ACHN (cell line): ENCODE measurements at places on chromosomes 5 and 9.
A peak's percentile ranks its signal among the peaks of the same experiment; 100 is the strongest.

- no peak for DNase-seq
Measured at GRCh38 chr5:80064124-80064523, 29.0 kb downstream of the THBS4 start.

GRCh38 chr9:31588756-31589155 is 795.7 kb upstream of the ACO1 start:
- no peak for DNase-seq

GRCh38 chr5:1735320-1735970 is 64.2 kb downstream of the MRPL36 start:
- no peak for DNase-seq

DNA sequence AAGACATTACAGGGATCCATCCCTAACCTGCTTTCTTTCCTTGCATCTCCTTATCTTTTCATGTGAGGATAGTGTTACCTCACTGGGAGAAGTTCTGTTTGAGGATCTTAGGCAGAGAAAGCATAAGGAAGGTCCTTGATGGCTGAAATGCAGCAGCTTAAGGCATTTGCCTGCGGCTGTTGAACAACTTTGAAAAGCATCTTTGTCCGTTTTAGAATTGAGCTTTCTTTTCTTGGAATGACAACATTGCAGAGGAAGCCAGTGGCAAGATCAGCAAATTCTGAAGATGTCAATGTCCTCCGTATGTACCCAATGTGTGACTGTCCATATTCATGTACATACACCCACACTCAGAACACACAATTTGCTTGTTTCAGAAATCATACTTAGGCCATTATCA is 436.2 kb downstream of the GABRG2 start:
- DNase-seq = no peak

GRCh38 chr9:79568337-79569101 is 3.2 kb upstream of the TLE4 start:
- DNase-seq = no peak

DNA sequence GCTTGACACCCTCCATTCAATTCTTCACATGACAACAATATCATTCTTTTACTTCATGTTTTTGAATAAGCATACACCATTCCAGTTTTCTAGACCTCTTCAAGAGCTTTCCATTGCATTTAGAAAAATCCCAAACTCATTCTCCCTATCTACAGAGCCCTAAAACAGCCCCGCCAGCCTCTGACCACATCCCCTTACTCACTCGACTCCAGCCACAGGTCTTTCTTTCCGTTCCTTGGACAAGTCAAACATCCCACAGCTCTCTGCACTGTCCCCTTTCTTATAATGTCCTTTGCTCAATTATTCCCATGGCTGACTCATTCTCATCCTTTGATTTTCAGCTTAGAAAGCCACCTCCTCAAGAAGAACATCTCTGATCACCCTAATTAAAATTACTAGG is 38.2 kb downstream of the TTC39B start:
- no peak for DNase-seq

DNA sequence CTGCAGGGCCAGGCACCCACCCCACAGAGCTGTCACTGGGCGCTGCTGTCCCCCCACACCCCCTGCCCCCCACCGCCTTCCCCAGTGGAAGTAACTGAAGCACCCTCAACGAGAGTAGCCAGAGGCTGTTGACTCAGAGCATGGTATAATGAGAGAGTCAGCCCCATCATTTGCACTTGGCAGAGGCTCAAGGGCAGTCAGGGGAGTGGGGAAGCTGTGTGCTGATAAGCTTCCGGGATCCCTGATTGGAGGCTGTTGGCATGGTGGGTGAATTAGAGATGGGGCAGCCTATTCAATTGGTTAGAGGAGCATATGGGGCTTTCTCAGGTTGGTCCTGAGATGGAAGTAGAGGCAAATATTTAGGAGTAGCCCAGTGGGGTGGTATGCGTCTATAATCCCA is 77.1 kb upstream of the GOLM1 start:
- DNase-seq = no peak

- peak; percentile 83 for DNase-seq
Measured at GRCh38 chr5:126624534-126624933, 23.8 kb downstream of the PHAX start.

DNA sequence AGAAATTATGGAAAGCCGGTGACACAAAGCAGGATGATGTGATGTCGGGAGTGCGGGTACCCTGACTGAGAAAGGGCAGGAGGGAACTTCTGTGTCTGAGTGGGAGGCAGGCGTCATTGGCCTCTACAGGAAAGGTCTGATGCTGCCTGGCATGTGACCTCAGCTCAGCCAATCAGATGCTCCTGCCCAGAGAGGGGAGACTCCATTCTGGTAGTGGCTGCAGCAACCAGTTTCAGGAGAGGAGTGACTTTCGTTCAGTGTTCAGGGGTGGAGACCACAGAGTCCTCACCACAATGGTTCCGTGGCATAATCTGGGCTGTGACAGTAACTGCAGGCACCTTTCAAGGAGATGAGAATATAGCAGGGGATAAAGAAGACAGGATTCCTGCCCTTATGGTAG is 6.7 kb upstream of the SFXN1 start:
- no peak for DNase-seq

DNA sequence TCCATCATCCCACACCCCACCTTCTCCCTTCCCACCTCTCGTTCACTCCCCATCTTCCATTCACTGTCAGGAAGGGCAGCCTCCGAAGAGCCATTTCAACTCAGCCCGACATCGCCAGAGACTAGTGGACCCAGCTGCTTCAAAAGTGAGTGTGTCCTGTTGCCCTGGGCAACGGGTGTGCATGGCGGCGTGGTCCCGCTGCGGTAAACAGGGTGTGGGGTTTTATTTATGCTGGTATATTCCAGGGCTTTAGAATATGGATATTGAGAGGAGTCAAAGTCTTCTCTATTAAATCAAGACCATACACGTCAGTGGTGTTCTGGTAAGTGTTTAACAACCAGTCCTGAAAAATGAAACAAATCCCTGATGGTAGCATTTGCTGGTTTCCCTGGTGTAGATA is 274.5 kb downstream of the MAST4 start:
- DNase-seq = no peak

DNA sequence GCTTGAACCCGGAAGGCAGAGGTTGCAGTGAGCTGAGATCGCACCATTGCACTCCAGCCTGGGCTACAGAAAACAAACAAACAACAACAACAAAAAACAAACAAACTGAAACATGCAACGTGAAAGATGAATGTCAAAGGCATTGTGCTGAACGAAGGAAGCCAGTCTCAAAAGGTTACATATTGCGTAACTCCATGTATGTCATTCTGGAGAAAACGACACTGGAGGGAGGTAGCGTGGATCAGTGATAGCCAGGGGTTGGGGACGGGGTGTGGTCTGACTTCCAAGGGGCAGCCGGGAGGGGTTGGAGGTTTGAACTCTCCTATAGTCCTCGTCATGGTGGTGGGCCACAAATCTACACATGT is 12.1 kb upstream of the WDR5 start:
- no peak for DNase-seq

DNA sequence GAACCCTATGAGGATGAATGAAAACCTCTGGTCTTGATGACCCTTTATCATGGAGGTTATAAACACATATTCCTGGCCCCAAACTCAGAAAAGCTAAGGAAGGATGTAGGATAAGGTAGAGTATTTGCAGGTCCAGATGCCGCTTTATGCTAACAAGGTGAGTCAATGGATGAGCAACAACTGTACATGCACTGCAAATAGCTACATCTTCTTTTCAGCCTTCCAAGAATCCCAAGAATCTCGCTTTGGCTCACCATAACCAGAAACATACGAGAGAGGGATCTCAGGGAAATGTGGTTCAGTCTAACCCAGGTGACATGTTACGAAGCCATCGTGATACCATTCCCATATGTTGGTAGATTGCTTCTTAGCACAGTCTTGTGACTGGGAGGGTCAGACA is 152.3 kb upstream of the ANKH start:
- no peak for DNase-seq

GRCh38 chr5:91219091-91219802 is 163.9 kb downstream of the ARRDC3 start:
- DNase-seq = no peak

GRCh38 chr5:23318960-23319359 is 188.4 kb upstream of the PRDM9 start:
- DNase-seq = no peak

DNA sequence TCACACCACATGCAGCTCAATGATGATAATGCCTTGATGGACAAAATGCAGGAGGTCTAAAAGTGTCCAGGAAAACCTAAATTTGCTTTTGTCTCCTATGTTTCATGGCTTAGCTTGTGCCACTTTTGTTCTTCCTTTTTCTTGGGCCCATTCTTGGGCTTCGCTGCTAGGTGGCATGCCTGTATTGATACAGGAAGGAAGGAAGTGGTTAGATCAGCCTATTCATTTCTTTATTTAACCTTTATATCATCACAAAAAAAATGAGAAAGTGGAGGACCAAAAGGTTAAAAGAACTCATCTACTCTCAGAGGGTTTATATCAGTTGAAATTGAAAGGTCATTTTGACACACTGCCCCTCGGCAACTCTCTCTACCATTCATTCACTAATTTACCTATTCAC is 260.2 kb downstream of the ARHGAP26 start:
- no peak for DNase-seq

GRCh38 chr9:101119206-101119819 is 90.8 kb downstream of the PLPPR1 start:
- DNase-seq = peak; percentile 24

DNA sequence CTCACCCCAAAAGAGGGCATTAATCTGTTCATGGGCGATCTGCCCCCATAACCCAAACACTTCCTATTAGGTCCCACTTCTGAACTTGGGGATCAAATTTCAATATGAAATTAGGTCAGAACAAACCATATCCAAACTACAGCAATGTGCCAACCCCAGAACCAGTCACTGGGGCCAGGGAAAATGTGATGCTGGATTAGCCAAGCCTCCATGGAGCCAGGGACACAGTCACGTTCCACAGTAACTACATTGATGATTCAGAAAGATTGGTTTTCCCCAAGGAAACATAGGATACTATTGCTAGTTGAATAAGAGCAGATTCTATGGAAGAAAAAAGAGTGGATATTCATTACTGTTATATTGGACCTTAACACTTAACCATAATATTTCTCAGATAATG is 84.2 kb downstream of the GIN1 start:
- no peak for DNase-seq

GRCh38 chr9:14650596-14650995 is 42.6 kb downstream of the ZDHHC21 start:
- DNase-seq = no peak

DNA sequence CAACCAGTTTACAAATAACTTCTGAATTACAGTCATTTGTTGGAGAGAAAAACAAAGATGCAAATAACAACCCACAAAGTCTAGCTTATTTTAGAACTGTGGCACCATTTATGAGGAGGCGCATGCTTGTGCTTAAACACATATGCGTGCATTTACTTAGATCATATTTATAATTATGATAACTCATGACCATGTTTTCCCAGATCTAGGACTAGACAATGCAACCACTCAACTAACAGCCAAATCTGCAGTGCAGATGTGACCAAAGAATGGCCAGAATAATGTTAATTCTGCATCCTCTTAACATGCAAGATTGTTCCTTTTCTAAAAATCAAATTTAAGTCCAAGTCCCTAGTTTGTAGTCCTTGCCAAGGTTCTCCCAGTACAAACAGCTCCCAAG is 167.3 kb upstream of the FST start:
- no peak for DNase-seq

- peak; percentile 86 for DNase-seq
Measured at GRCh38 chr9:76403352-76403751, 9.1 kb upstream of the RFK start.

DNA sequence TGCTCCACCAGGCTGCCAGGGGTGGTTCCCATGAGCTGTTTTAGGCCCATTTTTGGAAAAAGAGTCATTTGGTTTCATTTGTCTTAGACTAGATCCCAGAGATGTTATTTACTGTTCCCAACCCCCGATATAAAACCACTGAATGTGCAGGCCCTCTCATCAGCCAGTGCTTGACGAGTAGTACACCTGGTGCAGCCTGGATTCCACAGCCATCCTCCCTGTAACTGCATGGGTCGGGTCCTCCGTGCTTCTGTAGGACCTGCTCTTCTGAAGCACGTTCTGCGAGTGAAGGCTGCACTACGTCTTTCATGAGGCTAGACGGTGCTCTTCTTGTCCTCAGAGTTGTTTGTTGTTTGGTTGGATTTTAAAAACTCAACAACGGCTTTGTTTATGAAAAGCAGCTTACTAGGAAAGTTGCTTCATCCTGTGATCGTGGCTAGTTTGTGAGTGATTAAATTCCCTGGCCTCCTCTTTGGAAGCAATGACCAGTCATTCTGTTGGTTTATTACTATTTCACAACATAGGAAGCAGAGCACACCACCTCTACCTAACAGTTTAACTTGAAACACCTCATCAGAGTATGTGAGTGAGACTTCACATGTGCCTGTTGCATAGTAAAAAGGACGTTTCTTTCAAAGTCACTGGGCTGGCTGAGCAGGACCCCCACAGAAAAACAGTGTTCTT is 135.2 kb downstream of the AOPEP start:
- no peak for DNase-seq

- DNase-seq = no peak
Measured at GRCh38 chr5:58406394-58406793, 53.5 kb downstream of the PLK2 start.

GRCh38 chr5:58545912-58546311 is 37.0 kb upstream of the RAB3C start:
- DNase-seq = peak; percentile 2

- no peak for DNase-seq
Measured at GRCh38 chr5:174553556-174553955, 170.8 kb upstream of the MSX2 start.

DNA sequence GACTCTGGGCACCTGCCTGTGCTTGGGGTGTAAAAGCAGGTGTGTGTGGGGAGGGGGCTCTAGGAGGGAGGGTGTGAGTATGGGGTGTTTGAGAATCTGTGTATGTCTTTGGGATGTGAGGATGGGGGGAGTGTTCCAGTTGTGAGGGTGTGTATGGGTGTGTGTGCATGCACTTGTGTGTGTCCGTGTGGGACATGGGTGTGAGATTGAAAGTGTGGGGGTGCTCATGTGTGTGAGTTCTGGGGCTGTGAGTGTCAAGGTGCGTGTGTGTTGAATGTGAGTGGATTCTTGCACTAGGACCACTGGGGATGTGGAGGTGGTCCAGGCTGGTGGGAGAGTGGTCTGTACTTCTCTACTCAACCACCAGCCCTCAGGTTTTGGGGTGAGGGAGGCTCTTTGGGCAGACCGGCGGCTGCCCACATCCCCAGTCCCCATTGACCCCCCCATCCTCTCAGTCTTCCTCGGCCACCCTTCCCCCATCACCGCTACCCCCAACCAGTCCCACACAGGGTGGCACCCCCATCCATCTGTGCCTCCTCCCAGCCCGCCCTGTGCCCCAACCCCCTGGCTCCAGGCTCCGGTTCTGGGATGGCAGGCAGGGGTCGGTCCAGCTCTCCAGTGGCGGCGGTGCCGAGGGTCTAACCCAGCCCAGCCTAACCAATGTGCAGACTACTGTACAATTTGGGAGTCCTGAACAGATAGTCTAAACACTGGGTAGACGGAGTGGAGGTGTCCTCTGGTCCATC is 31.5 kb downstream of the GOLGA2 start:
- DNase-seq = no peak
